G401 (cell line): ENCODE measurements at places on chromosomes 4 and X. TPM values are rescaled to one million over a fixed set of nuclear protein-coding genes. Genes with fewer than 3 reads are reported as not detected.

GRCh38 chrX:130330146-130330545, 9.6 kb upstream of the SLC25A14 start:
- DNase-seq, result no peak

DNA sequence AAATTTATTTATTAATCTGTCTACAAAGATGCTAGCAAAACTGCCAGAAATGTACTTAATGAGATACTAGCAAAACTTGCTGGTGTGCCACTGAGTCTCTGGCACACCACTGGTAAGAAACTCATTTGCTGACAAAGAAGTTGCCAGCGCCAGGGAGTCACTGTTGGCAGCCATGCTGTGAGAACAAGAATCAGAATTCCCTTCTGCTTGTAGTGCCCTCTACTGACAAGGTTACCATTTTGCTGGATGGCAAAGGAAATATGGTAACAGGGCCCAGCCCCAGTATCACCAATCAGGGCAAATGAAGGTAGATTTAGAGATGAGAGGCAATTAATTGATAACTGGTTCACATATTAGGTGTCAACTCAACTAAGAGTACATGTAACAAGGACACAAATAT, 750.1 kb upstream of the ADGRL3 start:
- DNase-seq, result no peak

GRCh38 chr4:184409911-184410692, 64.2 kb downstream of the IRF2 start:
- no peak for DNase-seq

GRCh38 chrX:16160729-16161128, 6.6 kb upstream of the MAGEB17 start:
- no peak for DNase-seq

The ITGB1BP2 gene
- 0.31 and 1.8 TPM in 2 replicates for total RNA-seq

The FAM53A gene
- total RNA-seq, result 4.0 and 24.1 TPM in 2 replicates
